Uterine smooth muscle cell (primary cell): ENCODE measurements at places on chromosomes 6 and 20. TPM values are rescaled to one million over a fixed set of nuclear protein-coding genes. Genes with fewer than 3 reads are reported as not detected.

The IGF2R gene
- 172 and 278 TPM in 2 replicates for total RNA-seq

The NRSN1 gene
- not detected in 2 replicates for total RNA-seq

The HSPA1L gene
- total RNA-seq: 0.89 and 1.7 TPM in 2 replicates

The MEP1A gene
- not detected in 2 replicates for total RNA-seq

The SOBP gene
- 10.2 and 15.4 TPM in 2 replicates for total RNA-seq

The ZNF334 gene
- 4.8 and 6.9 TPM in 2 replicates for total RNA-seq

The CALHM4 gene
- not detected in 2 replicates for total RNA-seq

The FOXA2 gene
- 1.00 TPM in 1 of 2 replicates, not detected in the other for total RNA-seq

The AGER gene
- 0.12 and 0.44 TPM in 2 replicates for total RNA-seq

The TNF gene
- total RNA-seq: not detected in 2 replicates

The SIRPD gene
- total RNA-seq: not detected in 2 replicates

The SYTL3 gene
- 2.2 and 2.8 TPM in 2 replicates for total RNA-seq

The OPRM1 gene
- total RNA-seq: not detected in 2 replicates

The OR2J3 gene
- not detected in 2 replicates for total RNA-seq
